ENCODE measurements at places on chromosomes 11 and 22.

DNA sequence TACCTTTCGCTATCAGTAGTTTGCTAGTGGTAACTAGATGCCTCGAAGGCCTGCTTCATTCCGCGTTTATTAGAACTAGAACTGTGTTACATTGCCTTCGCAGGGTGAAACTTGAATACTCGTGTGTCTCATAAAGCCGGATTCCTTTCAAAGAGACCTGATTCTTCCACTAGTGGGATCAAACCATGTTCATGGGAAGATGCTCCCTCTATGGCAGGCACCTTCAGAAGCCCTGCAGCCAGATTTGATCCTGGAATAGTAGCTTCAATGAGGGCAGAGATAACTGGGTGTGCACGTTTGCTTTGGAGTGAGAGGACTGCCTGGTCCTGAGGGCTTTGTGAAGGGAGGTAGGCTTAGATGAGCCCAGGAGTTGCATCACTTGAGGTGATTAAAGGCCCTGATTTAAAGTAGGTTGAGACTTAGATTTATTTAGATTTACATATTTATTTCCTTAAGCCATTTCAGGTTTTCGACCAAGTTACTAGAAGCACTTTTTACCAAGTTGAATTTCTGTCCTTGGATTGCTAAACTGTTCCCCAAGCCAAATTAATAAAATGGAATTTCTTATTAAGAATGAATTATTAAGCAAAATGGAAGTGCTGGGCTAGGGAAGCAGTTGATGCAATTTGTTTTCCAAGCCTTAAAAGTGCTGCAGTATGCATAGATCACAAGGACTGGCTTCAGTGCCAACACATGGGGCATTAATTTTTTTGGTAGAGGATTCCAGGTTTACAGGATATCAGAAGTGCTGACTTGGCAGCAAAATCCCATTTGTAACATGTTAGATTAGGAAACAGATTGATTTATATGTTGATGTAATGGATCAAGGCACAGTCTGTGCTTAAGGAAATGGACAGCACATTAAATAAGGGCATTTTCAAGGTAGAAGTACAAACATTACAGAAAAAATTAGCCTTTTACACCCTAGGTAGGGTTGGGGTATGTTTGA, 32.9 kb downstream of the APLP2 start:
- H3K36me3 ChIP-seq, result peaks cover 5% of the 10 kb centered on the region
- no peaks in the 10 kb centered on the region for H3K4me1 ChIP-seq
- H3K4me3 ChIP-seq, result no peak overlapping the region

DNA sequence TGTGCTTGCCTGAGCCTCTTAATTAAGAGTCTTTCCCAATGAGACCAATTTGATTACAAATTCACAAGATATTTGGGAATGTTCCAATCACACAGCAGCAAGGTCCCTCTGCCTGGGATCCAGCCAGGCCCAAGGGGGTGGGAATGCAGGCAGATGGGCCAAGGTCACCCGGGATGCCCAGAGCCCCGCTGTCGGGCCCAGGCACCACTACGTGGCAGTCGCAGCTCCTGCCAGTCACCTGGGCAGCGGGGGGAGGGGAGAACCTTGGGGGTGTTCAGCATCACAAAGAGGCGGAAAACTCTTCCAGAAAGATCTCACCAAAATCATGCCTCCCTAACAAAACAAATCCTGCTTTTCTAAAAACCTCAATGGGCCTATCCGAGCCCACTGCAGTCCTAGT, 30.9 kb downstream of the PPM1F start:
- no peak for DNase-seq
- H3K27ac ChIP-seq, result no peak overlapping the region
- no peaks in the 10 kb centered on the region for H3K27me3 ChIP-seq

GRCh38 chr11:37422511-37422910, 824.5 kb upstream of the RAG2 start:
- H3K27me3 ChIP-seq, result no peaks in the 10 kb centered on the region
- no peak overlapping the region for H3K4me3 ChIP-seq
- H3K27ac ChIP-seq, result no peak overlapping the region
- DNase-seq, result no peak

- H3K27me3 ChIP-seq, result no peaks in the 10 kb centered on the region
- H3K27ac ChIP-seq, result peak overlapping the region; percentile 96
Observed at GRCh38 chr22:36379593-36380361, 8.0 kb downstream of the MYH9 start.
